ENCODE measurements at places on chromosomes 6 and 20.

DNA sequence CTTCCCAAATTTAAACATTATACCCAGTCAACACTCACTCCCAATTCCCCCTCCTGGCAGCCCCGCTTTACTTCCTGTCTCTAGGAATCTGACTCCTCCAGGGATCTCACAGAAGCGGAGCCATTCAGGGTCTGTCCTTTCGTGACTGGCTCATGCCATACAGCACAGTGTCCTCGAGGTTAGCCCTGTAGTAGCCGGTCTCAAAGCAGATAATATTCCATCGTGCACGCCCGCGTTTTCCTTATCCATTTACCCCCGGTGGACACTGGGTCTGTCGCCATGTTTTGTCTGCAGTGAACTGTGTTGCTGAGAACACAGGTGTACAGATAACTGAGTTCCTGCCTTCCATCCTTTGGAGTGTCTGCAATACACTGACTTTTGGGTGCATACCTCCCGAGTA is 95.3 kb downstream of the TTLL2 start:
- DNase-seq: no peak

GRCh38 chr6:157999168-158000051 is 17.7 kb downstream of the SYNJ2 start:
- no peak for DNase-seq

DNA sequence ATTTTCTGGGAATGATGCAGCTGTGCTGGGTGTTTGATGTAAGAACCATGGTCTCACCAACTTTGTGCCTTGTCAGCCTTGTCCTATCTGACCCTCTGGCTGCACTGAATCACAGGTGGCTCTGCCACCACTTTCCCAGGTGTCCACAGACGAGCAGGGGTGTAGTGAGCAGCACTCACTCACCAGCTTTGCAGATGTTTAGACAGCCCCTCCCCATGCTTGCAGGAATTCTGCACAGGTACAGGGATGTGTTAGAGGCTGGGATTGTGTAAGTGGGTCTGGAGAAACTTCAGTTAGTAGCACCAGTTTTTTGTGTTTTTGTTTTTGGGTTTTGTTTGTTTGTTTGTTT is 88.2 kb upstream of the NAA20 start:
- no peak for DNase-seq

DNA sequence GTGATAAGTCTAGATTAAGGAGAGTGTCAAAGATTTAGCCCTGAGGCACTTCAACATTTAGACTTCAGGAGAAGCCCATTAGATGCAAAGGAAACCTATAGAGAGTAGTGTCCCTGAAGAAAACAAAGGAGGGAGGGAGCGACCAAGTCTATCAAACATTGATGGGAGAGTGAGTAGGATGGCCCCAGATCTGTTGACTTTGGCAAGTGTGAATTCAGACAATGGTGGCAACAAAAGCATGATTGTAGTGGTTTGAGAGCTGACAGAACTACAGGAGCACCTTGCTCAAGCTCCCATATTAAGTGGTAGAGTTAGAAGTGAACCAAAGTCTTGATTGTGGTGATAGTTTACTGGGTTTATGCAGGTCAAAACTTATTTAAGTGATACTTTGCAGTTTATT is 979 bp upstream of the ABCF1 start:
- no peak for DNase-seq
